ENCODE measurements at places on chromosomes 16 and 17. TPM values are rescaled to one million over a fixed set of nuclear protein-coding genes. Genes with fewer than 3 reads are reported as not detected.

Gene ACE
- 0.64 TPM for total RNA-seq

Gene GRAP
- total RNA-seq: 0.21 TPM

Gene GPR142
- total RNA-seq: not detected

Gene WNK4
- 1.3 TPM for total RNA-seq

Gene SGCA
- 2.5 TPM for total RNA-seq

Gene TAC4
- not detected for total RNA-seq

Gene SHISA9
- total RNA-seq: not detected

Gene PDIA2
- total RNA-seq: 0.48 TPM

Gene HSD17B1
- total RNA-seq: 0.75 TPM

Gene CIAPIN1
- total RNA-seq: 82.1 TPM

Gene ST6GALNAC1
- 0.14 TPM for total RNA-seq
